ENCODE measurements at places on chromosomes 1 and 21.

GRCh38 chr1:3714814-3715213 lies 37.4 kb upstream of the CCDC27 start:
- no peak for DNase-seq

- no peak for DNase-seq
Measured at GRCh38 chr1:15543589-15544568, 17.2 kb downstream of the DNAJC16 start.

DNA sequence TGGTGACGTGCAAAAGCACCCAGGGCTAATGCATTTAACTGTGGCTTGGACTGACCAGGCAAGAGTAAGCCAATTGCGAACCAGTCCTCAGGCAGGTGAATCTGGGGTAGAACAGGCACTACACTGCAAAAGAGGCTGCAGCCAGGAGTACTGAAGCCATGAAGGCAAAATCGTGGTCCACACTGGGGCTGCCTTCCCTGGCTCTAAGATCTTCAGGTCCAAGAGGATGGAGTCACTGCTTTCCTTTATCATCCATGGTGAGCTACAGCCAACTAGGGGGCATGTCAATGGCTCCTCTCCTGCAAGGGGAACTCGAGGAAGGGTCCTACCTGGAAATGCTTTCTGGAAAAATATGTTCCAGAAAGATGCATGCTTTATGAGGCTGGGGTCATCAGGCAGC lies 100.6 kb upstream of the AJAP1 start:
- no peak for DNase-seq

- peak; percentile 93 for DNase-seq
Measured at GRCh38 chr1:66446261-66447001, 87.5 kb upstream of the SGIP1 start.

DNA sequence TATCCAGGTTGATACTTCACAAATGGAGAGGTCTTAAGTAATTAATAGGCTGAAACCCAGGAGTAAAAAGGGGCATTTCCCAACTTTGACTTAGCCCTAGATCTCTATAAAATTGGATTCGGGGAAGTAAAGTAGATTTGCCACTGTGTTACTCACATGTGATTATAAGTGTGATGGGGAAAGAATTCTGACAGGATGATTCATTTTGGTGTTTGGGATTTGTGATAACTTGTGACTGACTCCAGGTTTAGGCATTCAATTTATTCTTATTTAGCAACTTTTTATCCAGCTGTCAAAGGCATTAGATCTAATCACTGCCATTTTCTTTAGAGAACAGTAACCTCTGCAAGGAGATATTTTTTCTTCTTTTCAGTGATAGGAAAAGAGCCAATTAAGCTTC lies 175.5 kb downstream of the ASTN1 start:
- no peak for DNase-seq

- DNase-seq, result no peak
Measured at GRCh38 chr1:19643602-19644394, at the start of gene NBL1. TSS of gene NBL1 (plus strand) at chr1:19644311. CDS start at chr1:19655031, 10,720 bp downstream.

DNA sequence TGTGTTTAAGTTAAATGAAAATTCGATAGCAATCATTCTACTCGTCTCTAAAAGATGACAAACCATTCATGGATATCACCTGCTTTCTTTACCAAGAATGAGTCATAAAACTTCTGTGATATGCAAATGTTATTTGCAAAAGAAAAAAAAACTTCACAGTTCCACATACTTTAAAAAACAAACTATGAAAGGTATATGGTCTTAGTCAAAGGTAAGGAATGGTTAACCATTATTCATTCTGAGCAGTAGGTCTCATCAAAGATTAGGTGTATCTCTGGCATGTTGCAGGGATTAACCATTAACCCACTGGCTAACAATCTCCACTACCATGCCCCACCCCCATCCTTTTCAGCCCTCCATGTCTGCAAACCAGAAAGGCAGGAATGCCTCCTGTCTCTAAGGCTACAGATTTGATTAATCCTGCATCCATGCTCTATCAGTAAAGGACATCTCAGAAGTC lies 44.4 kb downstream of the PTPN14 start:
- DNase-seq, result no peak

DNA sequence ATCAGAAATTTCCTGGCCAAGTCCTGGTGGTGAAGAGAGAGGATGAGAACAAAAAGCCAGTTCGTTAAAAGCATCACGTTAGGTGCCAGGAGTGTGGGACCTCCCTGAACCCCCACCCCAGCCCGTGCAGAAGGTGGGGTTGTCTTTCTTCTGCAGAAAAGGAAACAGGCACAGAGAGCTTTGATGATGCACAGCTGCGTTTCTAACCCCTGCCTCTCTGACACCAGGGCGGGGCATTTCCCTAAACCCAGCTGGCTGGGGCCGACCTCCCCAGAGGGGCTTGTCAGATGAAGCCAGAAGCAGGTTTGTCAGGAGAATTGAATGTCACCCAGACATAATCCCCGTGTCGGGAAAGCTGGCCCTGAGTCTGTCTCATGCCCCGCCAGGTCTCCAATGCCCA lies 189.3 kb upstream of the EDN2 start:
- no peak for DNase-seq

GRCh38 chr1:7680955-7681268 lies 90.2 kb upstream of the VAMP3 start:
- no peak for DNase-seq

DNA sequence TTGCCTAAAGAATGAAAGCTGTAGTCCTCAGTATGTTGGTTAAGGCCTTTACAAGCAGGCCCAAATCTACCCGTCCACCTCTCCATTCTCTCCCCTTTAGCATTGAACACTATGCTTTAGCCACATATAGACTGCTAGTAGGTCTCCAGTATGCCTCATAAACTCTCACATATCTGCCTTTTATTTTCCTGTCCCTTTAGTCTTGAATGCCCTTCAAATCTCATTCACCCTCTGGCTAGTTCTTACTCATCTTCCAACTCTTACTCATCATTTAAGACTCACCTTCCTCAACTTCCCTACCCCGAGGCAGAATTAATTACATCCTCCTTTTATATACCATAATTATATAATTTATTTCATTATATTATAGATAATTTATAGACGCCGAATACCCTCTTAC lies 78.7 kb upstream of the TSPAN2 start:
- no peak for DNase-seq

GRCh38 chr1:191343816-191344215 lies 814.4 kb upstream of the RGS18 start:
- DNase-seq, result no peak

DNA sequence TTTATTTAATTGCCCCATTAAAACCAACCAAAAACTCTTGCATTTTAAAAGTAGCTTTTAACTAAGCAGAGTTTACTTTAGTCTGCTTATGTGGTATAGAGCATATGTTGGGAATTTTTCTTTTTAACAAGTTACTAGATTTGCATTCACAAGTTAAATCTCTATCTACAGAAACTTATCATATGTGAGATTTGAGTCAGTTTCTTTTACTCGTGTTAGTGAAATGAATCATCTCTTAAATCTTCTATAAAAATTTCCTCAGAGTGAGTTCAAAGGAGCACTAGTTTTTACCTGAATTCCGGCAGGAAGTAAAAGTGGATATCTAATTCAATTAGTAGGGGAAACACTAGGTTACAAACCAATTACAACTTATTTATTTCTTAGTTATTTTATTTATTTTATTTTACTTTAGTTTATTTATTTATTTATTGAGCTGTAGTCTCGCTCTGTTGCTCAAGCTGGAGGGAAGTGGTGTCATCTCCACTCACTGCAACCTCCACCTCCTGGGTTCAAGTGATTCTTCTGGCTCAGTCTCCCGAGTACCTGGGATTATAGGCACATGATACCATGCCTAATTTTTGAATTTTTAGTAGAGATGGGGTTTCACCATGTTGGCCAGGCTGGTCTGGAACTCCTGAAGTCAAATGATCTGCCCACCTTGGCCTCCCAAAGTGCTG lies 1609.6 kb upstream of the B3GALT2 start:
- DNase-seq, result no peak

DNA sequence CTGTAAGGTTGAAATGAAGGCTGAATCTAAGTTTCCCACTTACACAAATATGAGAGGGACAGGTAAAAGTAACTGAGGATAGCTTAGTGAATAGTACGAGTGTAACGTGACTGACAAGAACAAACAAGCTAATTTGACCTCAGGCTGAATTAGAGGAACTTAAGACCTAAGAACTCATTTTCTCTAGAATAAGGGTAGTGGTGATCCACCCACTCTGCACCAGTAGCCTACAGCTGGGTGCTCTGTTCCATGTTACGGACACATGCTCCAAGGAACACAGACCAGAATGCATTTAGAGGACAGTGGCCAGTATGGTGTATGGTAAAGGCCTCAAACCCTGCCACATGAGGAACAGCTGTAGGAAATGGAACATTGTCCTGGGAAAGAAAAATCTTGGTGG lies 14.9 kb upstream of the TMEM9 start:
- DNase-seq, result no peak

DNA sequence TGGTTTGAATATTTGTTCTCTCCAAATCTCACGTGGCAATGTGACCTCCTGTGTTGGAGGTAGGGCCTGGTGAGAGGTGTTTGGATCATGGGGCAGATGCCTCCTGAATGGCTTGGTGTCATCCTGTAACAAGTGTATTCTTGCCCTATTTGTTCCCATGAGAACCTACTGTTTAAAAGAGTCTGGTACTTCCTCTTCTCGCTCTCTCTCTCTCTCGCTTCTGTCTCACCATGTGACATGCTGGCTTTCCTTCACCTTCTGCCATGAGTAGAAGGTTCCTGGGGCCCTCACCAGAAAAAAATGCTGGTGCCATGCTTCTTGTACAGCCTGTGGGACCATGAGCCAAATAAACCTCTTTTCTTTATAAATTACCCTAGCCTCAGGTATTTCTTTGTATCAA lies 8.4 kb upstream of the PAXBP1 start:
- no peak for DNase-seq

GRCh38 chr1:32892368-32893197 lies 6.3 kb downstream of the HPCA start:
- DNase-seq, result peak; percentile 93

- DNase-seq, result no peak
Measured at GRCh38 chr1:8733484-8733883, 84.0 kb downstream of the RERE start.

DNA sequence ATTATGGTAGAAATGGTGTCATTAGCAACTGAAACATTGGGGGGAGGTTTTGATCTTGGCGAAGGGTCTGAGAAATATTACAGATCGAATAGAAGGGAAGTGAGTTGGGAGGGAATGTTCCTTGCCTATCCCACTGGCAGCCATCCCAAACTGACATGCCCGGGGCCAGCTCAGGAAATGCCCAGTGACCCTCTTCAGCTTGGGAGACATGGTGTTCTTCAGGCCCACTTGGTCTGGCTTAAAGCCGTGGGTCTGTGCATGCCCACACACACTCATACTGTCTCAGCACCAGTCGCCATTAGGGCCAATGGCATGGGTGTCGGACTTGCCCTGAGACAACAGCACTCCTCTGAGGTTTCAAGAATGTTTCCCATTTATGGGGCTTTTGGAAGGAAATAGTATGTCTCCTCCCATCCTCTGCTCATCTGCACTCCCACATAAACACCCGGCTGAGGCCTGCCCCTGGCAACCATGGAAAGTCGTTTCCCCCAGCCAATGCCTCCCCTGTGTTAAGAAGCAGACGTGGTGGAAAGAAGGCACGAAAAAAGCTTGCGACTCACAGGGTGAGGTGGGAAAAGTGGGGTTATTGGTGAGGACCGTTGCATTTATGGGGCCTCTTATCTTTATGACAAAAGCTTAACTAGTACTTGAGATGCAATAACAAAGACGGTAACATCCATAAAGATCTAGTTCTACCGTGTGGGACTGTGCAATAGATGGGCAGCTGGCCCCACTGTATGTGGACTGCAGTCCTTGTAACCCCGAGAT lies 2.0 kb downstream of the RNF186 start:
- DNase-seq, result no peak

- no peak for DNase-seq
Measured at GRCh38 chr1:170932236-170932635, 3.1 kb upstream of the MROH9 start.

- no peak for DNase-seq
Measured at GRCh38 chr21:42022091-42022430, 11.9 kb upstream of the ZBTB21 start.

- no peak for DNase-seq
Measured at GRCh38 chr1:7493711-7494454, 277.2 kb upstream of the VAMP3 start.

GRCh38 chr1:55826381-55827080 lies 611.4 kb upstream of the USP24 start:
- DNase-seq, result no peak

GRCh38 chr1:210293171-210293607 lies 35.5 kb upstream of the HHAT start:
- no peak for DNase-seq

DNA sequence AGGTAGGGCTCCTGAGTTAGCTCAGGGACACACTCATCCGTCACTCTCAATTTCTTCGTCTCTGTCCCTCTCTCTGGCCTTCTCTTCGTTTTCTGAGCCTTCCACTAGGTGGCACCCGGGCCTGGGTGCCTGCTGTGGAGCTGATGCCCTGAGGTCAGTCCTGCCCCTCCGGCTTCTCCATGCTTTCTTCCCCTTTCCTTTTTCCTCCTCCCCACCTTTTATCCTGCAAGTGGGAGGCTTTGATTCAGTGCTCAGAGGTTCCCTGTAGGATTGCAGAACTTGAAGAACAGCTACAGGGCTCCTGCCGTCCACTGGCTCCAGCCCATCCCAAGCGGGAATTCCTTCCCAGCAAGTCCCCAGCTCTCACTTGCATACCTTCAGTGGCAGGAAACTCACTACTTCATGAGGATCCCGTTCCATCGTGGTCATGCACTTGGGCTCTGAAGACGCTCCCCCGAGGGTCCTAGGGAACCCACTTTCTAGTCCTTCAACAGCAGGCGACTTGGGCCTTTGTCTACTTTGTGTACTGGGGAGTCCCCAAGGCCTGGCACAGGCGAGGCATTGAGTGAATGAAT lies 45.6 kb downstream of the SRRM1 start:
- peak; percentile 46 for DNase-seq

GRCh38 chr1:230139741-230140140 lies 72.7 kb downstream of the GALNT2 start:
- DNase-seq, result no peak

- DNase-seq, result no peak
Measured at GRCh38 chr1:54246116-54246721, 46.3 kb downstream of the MRPL37 start.
